ENCODE measurements at places on chromosomes 2 and 18.

GRCh38 chr2:154228566-154229280, 357.0 kb downstream of the GALNT13 start:
- DNase-seq: no peak

DNA sequence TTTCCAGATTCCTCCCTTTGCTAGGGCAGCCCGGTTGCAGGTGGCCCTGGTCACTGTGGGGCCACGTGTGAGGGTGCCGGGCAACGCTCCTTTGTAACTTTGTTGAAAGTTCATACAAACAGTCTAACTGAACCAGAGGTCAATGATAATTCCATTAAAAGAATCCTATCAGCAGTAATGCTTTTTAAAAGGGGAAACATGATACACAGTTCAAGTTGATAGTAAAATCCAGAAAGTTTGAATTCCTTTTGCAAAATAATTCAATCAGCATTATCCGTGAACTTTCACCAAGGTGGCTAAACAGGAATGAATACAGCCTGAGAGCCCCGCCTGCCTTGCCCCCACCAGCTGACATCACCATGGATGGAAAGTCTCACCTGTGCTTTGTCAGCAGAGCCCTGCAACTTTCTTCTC, 166.2 kb downstream of the ACKR3 start:
- DNase-seq: no peak

DNA sequence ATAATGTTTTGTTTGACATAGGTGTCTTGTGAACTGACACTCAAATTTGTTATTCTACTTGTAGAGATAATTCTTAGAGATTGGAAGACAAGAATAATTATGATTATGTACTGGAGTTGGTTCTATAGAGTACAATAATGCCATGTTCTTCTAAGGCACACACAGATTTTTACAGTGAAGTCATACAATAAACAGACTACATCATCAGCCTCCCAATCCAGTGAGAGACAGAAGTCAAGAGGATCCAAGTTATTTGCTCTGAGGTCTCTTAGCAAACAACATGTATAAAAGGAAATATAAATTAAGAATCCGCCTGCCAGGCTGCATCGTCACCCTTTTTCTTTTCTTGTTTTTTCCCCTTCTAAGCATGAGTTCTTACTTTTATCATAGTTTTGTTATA, 613.5 kb upstream of the SETBP1 start:
- no peak for DNase-seq

GRCh38 chr2:182652326-182652725, 63.7 kb upstream of the DNAJC10 start:
- no peak for DNase-seq

DNA sequence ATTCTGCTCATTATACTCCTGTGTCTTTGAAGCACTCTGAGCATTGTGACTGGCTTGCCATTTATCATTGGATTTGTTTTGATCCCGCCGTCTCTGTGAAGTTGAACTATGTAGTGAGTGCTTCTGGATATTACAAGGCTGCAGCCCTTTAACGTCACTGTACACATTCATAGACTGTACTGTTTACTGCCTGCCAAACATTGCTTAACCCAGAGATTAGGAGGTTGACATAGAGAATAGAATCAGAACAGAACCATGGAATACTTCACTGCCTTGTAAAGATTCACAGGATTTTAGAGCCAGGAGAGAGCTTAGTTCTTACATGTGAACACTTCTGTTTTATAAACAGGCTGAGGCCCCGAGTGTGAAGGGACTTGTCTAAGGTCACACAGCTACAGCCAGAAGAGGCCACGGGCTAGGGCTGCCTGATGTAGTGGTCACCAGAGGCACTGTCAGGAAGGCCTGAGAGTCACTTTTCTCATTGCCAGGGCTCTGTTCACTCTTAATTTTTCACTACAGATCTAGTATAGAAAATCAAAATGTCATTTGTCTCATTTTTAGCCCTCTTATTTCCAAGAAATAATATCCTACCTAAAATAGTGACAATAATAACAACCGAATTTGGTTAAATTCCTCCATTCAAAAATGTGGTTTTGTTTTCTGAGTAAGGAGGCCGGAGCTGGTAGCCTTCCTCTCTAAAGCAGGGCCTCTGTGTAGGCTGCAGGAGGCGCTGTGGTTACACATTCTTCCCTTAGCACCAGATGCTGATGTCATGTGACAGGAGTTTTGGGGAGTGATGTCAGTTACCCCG, 87.9 kb downstream of the UGGT1 start:
- DNase-seq: no peak

- DNase-seq: no peak
These were observed 243.4 kb downstream of the ZNF516 start for GRCh38 chr18:76251691-76252090.

GRCh38 chr2:132430895-132431294, 14.3 kb downstream of the GPR39 start:
- no peak for DNase-seq

DNA sequence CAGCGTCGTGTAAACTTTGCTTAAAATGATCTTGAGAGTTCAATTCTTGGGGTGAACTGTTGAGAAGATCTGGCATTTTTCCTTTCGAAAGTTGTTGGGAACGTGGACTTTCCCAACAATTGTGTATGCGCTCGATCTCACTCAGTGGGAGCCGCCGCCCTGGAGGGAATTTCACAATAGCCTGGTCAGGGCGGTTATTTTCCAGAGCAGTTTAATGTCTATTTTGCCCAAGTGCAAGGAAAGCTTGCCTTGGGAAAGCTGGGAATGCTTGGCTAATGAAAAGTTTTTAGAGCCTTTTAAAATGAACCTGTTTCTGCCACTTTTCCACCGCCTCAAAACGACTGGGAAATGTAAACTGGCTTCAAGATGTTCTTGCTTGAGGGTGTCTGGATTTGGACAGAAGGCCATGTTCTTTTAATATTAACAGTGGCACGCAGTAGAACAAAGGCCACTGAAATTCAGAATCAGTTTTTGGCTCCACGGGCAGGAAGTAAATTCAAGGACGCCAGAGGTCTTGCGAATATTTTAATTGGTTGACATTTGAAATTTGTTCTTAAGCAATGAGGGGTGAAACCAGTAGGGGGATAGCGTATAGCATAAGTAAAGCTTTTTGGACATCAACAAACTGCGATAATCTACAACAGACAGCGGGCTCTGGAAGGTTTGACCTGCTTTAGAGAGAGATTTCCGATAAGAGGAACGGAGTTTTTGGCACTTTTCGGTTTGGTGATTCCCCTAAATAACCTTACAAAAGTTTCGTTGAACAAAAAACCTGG, 1.2 kb downstream of the CFLAR start:
- peak; percentile 9 for DNase-seq

GRCh38 chr2:96113951-96114350, 2.4 kb downstream of the ADRA2B start:
- DNase-seq: no peak

DNA sequence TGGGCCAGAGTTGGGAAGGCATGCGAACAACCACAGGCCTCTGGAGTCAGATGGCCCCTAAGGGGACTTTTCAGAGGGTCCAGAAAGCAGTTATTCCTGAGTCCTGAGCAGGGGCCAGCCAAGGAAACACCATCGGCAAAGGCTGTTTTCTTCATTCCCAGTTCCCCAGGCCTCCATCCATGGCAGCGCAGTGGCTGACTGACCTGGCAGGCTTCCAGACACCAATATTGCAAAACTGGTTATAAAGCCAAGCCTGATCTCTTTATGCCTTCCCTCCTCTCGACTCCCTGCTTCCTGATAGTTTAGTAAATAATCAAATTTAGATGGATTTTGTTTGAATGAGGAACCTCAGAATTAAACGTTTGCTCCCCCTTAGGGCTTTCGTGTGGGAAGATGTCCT, 133.4 kb upstream of the ITGA6 start:
- peak; percentile 39 for DNase-seq

Data from NCI-H510A (cell line).